ENCODE measurements at places on chromosomes 4 and X. TPM values are rescaled to one million over a fixed set of nuclear protein-coding genes. Genes with fewer than 3 reads are reported as not detected.

DNA sequence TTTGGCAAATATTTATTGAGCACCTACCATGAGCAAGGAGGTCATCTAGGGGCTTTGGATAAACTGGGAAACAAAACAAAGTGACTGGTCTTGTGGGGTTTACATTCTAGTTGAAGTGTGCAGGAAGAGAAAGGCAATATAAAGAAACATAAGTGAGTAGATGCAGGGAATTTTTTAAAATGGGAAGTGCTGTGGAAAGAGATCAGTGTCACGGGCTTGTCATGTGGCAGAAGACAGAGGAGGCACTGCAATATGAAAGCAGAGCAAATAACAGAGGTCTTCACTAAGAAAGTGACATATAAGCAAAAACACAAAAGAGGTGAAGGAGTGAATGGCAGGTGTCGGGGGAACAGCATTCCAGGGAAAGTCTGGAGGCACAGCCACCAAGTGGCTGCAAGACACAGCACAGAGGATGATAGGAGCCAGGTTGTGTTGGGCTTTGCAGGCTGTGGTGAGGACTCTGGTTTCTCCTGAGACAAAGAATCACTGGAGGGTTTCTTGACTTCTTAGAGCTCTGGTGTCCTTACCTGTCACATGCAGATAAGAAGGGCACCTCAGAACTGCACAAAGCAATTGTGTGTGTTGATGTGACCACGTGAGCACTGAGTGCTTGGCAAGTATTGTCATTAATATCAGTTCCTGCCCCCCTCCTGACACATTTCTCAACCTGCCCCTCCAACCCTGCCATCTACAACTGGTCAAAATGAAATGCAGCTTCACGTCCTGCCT lies 143.5 kb downstream of the TSPAN5 start:
- DNase-seq = no peak

DNA sequence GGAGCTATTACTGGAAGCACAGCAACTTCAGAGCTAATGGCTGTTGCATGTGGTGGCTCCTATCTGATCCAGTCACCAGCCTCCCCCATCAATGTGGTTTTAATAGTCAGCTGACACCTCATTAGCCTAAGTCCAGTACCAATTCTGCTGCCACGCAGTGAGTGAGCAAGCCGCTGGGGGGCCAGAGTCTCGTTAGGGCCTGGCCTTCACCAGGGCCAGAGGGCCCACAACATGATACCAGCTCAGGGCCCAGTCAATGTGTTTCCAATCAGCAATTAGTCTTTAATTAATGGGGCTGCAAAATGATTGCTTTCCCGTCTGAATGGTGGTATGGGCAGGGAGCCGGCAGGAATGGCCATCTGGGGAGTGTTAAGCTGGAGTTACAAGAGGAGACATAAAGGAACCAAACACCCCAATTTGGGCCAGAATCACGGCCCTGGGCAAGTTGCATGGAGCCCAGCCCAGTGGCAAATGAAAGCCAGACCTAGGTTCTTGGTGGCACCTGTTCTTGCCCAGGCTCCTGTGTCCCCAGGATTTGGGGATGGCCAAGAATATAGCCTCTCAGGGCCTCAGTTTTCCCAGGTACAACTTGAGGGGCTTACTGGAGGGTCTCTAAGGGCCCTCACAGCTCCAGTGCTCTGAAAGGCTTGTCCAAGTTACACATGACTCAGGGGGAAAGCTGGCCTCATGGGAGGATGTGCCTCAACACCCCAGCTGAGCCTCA lies 119.2 kb downstream of the EFNB1 start:
- no peak for DNase-seq

DNA sequence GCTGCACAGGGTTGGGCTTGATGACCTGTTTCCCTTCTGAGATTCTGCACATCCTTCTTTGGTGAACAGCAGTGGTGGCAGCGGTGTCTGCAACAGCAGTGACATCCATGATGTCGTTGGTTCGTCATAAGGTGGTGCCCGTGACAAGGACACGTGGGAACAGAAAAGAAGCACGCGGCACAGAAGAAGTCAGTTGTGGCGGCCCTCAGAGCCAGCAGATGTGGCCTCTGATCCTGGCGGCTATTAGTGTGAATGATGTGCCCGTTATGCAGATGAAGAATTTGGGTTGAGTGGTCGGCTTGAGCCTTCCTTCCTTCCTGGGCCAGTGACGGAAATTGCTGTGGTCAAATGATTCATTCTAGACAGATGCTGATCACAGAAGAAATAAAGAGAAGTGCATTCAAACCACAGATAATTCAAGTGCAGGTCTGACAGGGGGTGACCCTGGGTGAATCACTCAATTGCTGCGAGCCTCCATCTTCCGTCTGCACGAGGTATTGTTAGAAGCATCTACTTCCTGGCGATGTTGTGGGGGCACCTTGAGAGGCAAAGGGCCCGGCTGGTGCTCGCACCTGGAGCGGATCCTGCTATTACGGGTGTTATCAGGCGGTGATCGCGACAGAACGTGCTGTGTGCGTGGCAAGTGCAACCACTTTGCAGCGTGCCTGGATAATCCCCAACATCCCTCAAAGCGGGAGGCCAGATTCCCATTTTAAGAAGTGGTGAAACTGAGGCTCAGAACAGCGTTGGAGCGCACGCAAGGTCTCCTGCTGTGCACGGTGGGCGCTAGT lies 215.2 kb upstream of the PSAPL1 start:
- DNase-seq = no peak

GRCh38 chr4:111204797-111205196 lies 581.9 kb upstream of the PITX2 start:
- no peak for DNase-seq

GRCh38 chrX:1535241-1536041 lies 1.5 kb downstream of the P2RY8 start:
- DNase-seq = no peak

GRCh38 chr4:38106311-38106710 lies 146.1 kb downstream of the PTTG2 start:
- no peak for DNase-seq

Gene NAA11
- total RNA-seq = not detected

Gene P2RY8
- total RNA-seq = 0.43 TPM

Measured in left colon (tissue), 2 donors.